ENCODE measurements at places on chromosomes 7 and 10. TPM values are rescaled to one million over a fixed set of nuclear protein-coding genes. Genes with fewer than 3 reads are reported as not detected.

GRCh38 chr7:130958846-130959245 lies 224.8 kb upstream of the KLF14 start:
- peaks cover 47% of the 10 kb centered on the region for H3K36me3 ChIP-seq
- no peaks in the 10 kb centered on the region for H3K27me3 ChIP-seq
- peak overlapping the region; percentile 100 for H3K27ac ChIP-seq
- DNase-seq: no peak
- peaks cover 40% of the 10 kb centered on the region for H3K4me1 ChIP-seq

DNA sequence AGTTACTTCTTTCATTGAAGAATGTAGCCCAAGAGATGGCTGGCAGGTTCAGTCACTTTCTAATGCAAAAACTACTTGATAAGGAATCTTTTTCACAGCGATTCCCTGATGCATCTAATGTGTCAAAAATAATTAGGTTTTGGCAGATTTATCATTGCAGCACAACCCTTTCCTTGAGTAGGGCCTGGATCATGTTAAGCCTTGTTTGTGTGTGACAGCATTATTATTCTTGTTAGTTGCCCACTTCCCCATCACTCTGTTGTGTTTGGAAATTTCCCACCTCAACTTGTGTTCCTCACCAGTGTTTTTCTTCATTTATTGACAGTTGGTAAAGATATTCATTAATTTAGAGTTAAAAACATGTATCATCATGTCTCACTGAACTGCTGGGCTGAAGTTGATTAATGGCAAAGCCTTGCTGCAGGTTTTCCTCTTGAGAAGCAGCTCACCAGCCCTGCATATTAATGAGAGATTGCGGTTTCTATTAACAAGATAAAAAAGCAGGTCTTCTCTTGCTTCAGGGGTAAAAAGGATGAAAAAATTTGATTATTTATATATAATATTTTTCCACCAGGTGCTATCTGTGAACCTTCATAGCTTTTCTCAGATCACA lies 233.3 kb upstream of the MDFIC start:
- H3K27ac ChIP-seq: no peak overlapping the region
- no peaks in the 10 kb centered on the region for H3K4me1 ChIP-seq
- no peaks in the 10 kb centered on the region for H3K27me3 ChIP-seq
- H3K4me3 ChIP-seq: no peak overlapping the region
- no peak for DNase-seq

GRCh38 chr10:56605051-56605450 lies 244.0 kb upstream of the ZWINT start:
- no peak for DNase-seq
- no peaks in the 10 kb centered on the region for H3K4me1 ChIP-seq
- H3K36me3 ChIP-seq: no peaks in the 10 kb centered on the region
- no peak overlapping the region for H3K4me3 ChIP-seq
- H3K27me3 ChIP-seq: no peaks in the 10 kb centered on the region

DNA sequence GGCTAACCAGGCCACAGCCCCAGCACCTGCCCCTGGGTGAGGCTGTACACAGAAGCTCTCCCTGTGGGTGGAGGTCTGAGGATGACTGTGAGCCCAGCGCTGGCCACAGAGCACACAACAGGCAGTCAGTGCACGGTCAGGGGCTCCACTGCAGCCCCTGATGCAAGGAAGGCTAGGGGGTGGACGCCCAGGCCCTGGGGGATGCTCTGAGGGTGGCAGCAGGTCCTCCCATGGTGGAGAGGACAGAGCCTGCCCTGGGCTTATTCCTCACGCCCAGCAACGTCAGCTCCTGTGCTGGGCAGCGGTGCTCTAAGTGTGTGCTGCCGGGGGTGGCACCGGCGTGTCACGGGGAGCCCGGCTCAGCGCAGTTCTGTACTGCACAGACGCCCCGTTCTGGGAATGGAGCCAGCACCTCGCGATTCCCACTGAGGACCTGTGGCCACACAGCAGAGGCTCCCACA lies 223.2 kb downstream of the MAD1L1 start:
- no peak overlapping the region for H3K27ac ChIP-seq
- H3K4me1 ChIP-seq: no peaks in the 10 kb centered on the region
- no peak overlapping the region for H3K4me3 ChIP-seq
- DNase-seq: no peak
- H3K36me3 ChIP-seq: no peaks in the 10 kb centered on the region
- H3K27me3 ChIP-seq: no peaks in the 10 kb centered on the region

DNA sequence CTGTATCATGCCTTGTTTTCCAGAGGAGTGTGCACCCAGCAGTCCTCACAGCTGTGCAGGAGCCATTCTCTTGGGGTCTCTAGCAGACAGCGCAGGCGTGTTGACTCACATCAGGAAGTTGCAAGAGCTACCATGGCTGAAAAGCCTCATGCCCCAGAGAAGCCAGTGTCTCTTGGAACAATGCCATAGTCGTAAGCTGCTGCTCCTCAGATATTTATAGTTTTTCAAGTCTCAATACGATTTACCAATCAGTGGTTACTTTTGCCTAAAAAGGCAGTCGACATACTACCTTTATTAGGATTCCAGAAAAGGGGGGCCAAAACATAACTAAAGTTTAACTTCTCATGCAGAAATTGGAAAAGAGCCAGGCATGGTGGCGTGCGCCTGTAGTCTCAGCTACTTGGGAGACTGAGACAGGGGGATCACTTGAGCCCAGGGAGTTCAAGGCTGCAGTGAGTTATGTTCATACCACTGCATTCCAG lies 407.7 kb downstream of the PARD3 start:
- DNase-seq: no peak
- no peaks in the 10 kb centered on the region for H3K27me3 ChIP-seq
- no peak overlapping the region for H3K27ac ChIP-seq
- H3K36me3 ChIP-seq: no peaks in the 10 kb centered on the region
- H3K4me3 ChIP-seq: no peak overlapping the region
- H3K4me1 ChIP-seq: peaks cover 14% of the 10 kb centered on the region

- H3K27me3 ChIP-seq: no peaks in the 10 kb centered on the region
- no peak overlapping the region for H3K4me3 ChIP-seq
- DNase-seq: no peak
These were observed 64.0 kb upstream of the SEMA3A start for GRCh38 chr7:84258628-84259027.

- no peak overlapping the region for H3K27ac ChIP-seq
- no peak for DNase-seq
- H3K4me1 ChIP-seq: peaks cover 11% of the 10 kb centered on the region
- H3K4me3 ChIP-seq: no peak overlapping the region
- H3K36me3 ChIP-seq: no peaks in the 10 kb centered on the region
- no peaks in the 10 kb centered on the region for H3K27me3 ChIP-seq
These were observed 84.5 kb downstream of the CARD11 start for GRCh38 chr7:2959103-2959680.

GRCh38 chr10:48626447-48626846 lies 21.6 kb upstream of the ARHGAP22 start:
- H3K27me3 ChIP-seq: no peaks in the 10 kb centered on the region
- no peak overlapping the region for H3K27ac ChIP-seq
- H3K36me3 ChIP-seq: no peaks in the 10 kb centered on the region
- no peaks in the 10 kb centered on the region for H3K4me1 ChIP-seq

Gene PROSER2
- total RNA-seq: 3.0 TPM

All from SJSA1 (cell line).